CD8-positive, alpha-beta memory T cell (primary cell): ENCODE measurements at places on chromosomes 11 and 22.

GRCh38 chr11:76610371-76610770, 60.2 kb downstream of the LRRC32 start:
- DNase-seq = no peak

GRCh38 chr11:103587901-103588788, 448.3 kb upstream of the DDI1 start:
- DNase-seq = no peak

DNA sequence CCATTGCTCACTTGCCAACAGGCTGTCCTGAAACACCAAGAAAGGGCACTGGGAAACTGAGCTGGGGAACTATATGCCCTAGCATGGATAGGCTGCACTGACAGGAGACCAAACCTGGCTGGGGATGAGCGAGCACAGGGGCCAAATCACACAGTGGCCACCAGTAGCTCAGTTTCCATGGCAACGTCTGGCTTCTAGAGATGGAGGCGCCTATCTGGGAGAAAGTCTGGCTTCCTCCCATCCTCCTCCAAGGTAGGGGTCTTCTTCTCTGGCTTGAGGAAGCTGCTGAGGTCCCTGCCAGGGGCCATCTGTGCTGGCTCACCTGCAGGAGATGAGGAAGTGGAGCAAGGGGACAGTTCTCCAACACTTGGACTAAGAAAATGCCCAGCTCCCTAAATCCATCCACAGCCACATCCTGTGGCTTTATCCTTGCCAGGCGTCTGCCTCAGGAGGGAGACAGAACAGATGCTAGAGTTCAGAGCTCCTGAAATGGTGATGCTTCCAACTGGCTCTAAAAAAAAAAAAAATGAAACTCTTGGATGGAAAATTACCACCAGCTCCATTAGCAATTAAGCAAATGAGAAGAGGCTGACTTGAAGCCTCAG, 48.3 kb downstream of the SYT13 start:
- DNase-seq = no peak

DNA sequence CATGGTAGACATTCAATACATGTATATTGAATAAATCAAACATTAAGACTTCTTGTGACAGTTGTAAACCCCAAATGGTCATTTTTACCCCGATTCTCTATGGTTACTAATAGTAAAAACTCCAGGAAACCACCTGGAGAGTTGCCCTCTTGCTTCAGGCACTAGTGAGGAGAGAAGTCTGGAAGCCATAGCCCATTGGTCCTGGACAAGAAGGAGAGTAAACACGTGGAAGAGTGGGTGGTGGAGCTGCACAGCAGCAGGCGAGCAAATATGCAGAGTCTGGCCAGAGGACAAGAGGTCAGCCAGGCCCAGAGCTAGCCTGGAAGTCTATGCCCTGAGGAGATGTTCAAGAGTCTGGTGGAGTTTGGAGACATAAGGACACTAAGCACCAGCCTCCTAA, 17.7 kb downstream of the DCHS1 start:
- no peak for DNase-seq

DNA sequence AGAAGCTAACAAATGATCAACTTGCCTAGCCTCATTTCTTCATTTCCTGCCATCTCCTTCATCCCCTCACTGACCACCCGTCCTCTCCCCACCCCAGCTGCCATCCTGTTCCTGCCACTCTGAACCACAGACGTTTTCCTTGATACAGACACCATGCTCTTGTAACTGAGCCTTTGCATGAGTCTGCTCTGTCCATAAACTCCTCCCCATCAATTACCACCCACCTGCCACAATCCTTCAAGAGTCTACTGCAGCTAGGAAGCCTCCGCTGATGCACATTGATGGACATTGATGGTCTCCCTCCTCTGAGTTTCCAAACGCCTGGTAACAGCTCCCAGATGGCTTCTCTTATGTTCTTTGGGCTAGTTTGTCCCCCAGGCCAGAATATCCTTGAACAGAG, 193.8 kb downstream of the DBX1 start:
- no peak for DNase-seq

GRCh38 chr11:43555816-43556611, 124.5 kb upstream of the HSD17B12 start:
- no peak for DNase-seq
